ENCODE measurements at places on chromosomes 2 and 18.

GRCh38 chr2:200367155-200367554 lies 60.7 kb downstream of the SPATS2L start:
- no peak for DNase-seq

- DNase-seq = no peak
Observed at GRCh38 chr2:191977754-191978153, 130.9 kb upstream of the CAVIN2 start.

DNA sequence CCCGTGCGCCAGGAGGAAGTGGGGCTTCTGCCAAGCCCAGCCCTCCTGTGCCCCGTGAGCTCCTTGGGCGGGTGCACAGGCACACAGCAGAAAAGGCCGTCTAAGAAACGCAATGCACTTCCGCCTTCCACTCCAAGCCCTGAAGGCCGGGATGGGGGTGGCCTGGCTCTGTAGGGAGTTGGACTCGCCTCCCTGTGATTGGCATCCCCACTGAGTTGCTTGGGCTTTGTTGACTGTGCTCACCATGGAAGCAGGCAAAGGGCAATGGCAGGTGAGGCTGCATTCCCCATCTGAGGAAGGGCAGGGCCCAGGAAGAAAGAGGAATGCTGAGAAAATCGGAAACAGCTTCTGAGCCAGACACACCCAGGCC lies 66.8 kb downstream of the CRACDL start:
- no peak for DNase-seq

- no peak for DNase-seq
Observed at GRCh38 chr2:142435847-142436246, 305.0 kb upstream of the LRP1B start.

GRCh38 chr2:239586651-239587310 lies 186.0 kb upstream of the HDAC4 start:
- no peak for DNase-seq

GRCh38 chr2:181900007-181900651 lies 8.6 kb downstream of the ITPRID2 start:
- DNase-seq = no peak

- DNase-seq = no peak
Observed at GRCh38 chr18:31736630-31737029, 24.1 kb downstream of the SLC25A52 start.

- DNase-seq = no peak
Observed at GRCh38 chr18:13642440-13642827, 83.9 kb downstream of the FAM210A start.

DNA sequence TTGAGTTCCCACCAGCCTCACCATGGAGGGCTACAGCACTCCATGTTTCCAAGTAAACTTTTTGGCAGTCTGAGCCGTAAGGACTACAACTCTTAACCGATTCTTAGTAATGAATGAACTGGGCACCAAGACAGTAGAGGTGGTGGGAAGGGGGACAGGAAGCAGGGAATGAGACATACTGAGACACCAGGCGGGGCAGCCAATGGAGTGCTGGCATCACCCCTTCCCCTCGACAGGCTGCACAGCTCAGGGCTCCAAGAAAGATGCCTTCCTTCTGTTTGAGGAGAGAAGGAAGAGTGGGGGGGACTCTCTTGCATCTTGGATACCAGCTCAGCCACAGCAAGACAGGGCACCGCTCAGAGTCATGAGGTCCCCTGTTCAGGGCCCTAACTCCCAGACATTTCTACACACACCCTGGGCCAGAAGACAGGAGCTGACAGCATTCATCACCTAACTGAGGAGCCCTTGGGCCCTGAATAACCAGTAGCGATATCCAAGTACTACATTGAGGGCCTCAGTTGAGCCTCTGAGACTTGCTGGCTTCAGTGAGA lies 45.2 kb downstream of the USP34 start:
- DNase-seq = no peak
